ENCODE measurements at places on chromosomes 7 and 10.

- DNase-seq: no peak
Observed at GRCh38 chr7:118217210-118217619, 7.3 kb upstream of the ANKRD7 start.

- DNase-seq: no peak
Observed at GRCh38 chr10:73823391-73823790, 12.0 kb upstream of the NDST2 start.

GRCh38 chr10:95236068-95236903 is 42.2 kb downstream of the ACSM6 start:
- DNase-seq: no peak

- no peak for DNase-seq
Observed at GRCh38 chr10:91907914-91908336, 1.4 kb downstream of the FGFBP3 start.

GRCh38 chr7:139713526-139714162 is 64.2 kb downstream of the HIPK2 start:
- DNase-seq: no peak

GRCh38 chr7:32476816-32477648 is 13.1 kb downstream of the LSM5 start:
- DNase-seq: no peak

DNA sequence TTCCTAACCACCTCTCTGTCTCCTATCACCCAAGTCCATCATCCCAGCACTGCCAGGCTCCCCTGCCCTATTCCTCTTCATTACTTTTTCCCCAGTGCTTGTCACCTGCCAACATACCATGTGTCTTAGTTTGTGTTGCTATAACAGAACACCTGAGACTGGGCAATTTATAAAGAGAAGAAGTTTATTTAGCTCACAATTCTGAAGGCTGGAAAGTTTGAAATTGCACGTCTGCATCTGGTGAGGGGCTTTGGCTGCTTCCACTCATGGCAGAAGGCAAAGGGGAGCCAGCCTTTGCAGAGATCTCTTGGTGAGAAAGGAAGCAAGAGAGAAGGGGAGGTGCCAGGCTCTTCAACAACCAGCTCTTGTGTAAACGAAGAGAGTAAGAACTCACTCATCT is 47.3 kb downstream of the DRGX start:
- no peak for DNase-seq

GRCh38 chr10:80705899-80706298 is 168.2 kb downstream of the SH2D4B start:
- no peak for DNase-seq

GRCh38 chr7:1237704-1238255 is 5.1 kb downstream of the UNCX start:
- peak; percentile 40 for DNase-seq

- peak; percentile 24 for DNase-seq
Observed at GRCh38 chr7:121337398-121337797, 8.6 kb downstream of the WNT16 start.

GRCh38 chr10:30505543-30506298 is 71.7 kb downstream of the MAP3K8 start:
- DNase-seq: no peak

GRCh38 chr7:131071786-131072504 is 255.7 kb upstream of the MKLN1 start:
- DNase-seq: no peak

- no peak for DNase-seq
Observed at GRCh38 chr7:24704311-24704710, 53.0 kb downstream of the GSDME start.

DNA sequence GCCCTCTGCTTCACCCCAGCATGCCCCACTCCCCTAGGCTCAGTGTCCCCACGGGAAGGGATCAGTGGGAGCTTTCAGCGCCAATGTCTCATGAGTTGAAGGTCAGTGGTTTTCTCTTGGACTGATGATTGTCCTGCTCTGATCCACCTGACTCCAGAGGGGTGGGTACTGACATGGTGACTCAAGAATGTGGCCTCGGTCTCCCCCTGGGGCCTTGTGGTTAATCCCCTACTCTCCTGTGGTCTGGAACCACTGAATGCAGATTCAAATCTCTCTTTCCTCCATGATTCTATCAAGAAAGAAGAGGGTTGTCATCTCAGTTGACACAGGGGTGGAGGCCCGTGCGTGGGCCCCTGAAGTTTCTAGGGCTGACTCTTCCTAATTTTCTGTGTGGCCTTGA is 176.9 kb downstream of the RPS24 start:
- no peak for DNase-seq

Data from NCI-H748 treated with DMSO at 0.1 percent for 48 hours (cell line).